ENCODE measurements at places on chromosomes 6 and 20. TPM values are rescaled to one million over a fixed set of nuclear protein-coding genes. Genes with fewer than 3 reads are reported as not detected.

Gene ZSCAN9
- total RNA-seq: 52.3 TPM

Gene MOG
- total RNA-seq: 0.31 TPM

Gene SLC32A1
- 7.2 TPM for total RNA-seq

Gene HECA
- 41.6 TPM for total RNA-seq

Gene TCF21
- not detected for total RNA-seq

Gene PHIP
- total RNA-seq: 102 TPM

Gene B3GAT2
- total RNA-seq: 19.4 TPM

Gene HUS1B
- 8.8 TPM for total RNA-seq

Gene TAAR6
- not detected for total RNA-seq

Gene ENTPD6
- total RNA-seq: 69.5 TPM

Gene PLA2G7
- total RNA-seq: 1.9 TPM

Gene TCEA2
- total RNA-seq: 44.8 TPM

Gene LRRC73
- total RNA-seq: 4.1 TPM

Gene FERMT1
- 2.8 TPM for total RNA-seq

Data from parietal lobe (tissue), 2 donors.